ENCODE measurements at places on chromosomes 6 and 20.
A peak's percentile ranks its signal among the peaks of the same experiment; 100 is the strongest.

- DNase-seq: no peak
Measured at GRCh38 chr6:56214041-56214702, 33.2 kb downstream of the COL21A1 start.

- DNase-seq: peak; percentile 61
Measured at GRCh38 chr6:159941286-159942113, 27.4 kb upstream of the IGF2R start.

GRCh38 chr6:27002447-27002846 lies 245.1 kb upstream of the PRSS16 start:
- no peak for DNase-seq

GRCh38 chr6:68158256-68158655 lies 476.8 kb upstream of the ADGRB3 start:
- no peak for DNase-seq

GRCh38 chr6:2376429-2377355 lies 131.3 kb upstream of the GMDS start:
- DNase-seq: peak; percentile 63

DNA sequence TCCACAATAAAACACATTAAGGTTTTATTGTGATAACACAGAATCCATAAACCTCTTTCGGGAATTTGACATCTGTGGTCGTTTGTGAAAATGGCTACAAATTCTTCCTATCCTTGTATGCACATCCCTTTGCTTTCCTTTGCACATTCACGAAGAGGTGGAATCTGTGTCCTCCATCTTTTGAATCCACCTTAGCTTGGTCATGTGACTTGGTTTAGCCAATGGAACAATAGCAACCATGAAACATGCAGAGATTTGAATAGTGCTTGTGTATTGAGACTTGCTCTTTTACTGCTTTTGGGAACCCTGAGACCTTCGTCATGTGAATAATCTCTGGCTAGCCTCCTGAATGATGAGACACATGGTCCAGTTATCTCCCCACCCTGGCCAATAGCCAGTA lies 49.7 kb upstream of the NOP56 start:
- no peak for DNase-seq

GRCh38 chr6:119501798-119502483 lies 152.4 kb upstream of the MAN1A1 start:
- DNase-seq: no peak

DNA sequence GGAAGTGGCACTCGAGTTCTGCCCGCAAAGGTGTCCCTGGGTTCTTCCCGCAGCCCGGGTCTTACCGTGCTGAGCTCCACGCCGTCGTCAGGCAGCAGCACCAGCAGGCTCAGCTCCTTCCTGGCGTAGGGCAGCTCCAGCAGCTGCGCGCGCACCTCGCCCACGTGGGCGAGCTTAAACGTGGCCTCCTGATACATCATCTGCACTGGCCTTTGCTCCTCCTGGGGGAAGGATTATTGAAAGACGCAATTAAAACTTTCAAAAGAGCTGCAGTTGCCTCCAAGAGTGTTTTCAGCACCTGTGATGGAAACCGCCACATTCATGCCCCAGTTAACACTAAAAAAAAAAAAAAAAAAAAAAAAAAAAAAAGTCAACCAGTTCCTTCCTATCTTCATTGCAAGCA lies 11.3 kb downstream of the SERPINB9 start:
- DNase-seq: no peak

GRCh38 chr6:14734052-14734415 lies 511.8 kb upstream of the JARID2 start:
- no peak for DNase-seq

DNA sequence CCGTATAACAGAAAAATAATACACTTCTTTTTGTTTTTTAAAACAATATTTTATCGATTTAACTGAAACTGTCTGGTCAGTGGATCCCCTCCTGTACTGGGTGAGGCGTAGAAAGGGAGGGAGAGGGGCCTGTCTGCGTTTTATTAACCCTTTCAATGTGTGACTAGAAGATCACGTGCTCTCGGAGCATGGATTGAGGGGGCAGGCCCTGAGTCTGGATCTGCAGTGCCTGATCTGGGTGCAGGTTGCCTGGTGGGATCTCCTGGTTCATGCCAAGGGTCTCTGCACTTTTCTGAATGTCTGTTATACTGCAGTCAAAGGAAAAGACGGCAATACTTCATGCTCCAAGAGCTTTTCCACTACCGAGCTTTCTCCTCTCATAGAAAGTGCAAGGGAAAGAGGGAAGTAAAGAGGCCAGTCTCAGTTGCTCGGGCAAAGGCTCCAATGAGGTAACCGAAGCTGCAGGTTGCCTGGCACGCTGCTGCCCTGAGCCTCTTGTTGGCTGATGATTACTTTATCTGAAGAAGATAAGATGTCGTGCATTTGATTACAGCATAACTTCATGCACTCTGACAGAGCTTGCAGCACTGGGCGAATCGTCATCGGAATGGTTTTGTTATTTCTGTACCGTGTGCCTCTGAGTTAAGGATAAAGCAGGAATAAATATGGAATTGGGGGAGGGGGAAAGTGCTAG lies 167.5 kb upstream of the PMEPA1 start:
- no peak for DNase-seq

DNA sequence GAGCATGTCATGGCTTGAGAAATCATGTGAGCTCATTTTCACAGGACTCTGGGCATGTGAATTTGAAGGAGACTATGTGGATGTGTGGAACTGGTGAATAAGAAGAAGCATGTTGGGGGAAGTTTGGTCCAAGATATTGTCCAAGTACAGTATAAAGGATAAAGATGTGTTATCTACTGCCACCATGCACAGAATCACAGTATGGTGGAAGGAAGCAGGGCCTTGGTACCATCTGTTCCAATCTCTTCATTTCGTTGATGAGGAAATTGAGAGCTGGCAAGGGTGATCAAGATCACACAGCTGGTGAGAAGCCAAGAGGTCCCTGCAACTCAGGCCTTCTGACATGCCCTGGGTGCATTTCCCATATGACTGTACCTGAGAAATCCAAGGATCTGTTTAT lies 31.5 kb upstream of the RIPOR2 start:
- DNase-seq: no peak

DNA sequence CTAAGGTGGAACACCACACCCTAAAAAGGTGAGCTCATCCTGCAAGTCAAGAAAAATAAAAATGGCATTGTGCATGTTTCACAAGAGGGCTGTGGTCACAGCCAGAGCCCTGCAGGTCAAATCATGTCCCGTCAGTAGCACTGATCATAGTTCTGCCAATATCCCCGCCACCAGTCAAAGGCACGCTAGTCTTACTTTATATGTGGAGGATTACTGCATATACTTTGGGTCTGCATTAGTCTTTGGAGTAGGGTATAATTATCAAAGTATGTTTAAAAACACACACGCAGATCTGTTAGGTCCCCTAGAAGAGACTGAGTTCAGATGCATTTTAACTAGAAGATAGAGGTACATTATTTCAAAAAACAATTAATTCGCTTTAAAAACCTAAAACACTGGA lies 1.8 kb downstream of the PERP start:
- DNase-seq: no peak

- no peak for DNase-seq
Measured at GRCh38 chr20:23099791-23100719, 13.9 kb upstream of the CD93 start.

DNA sequence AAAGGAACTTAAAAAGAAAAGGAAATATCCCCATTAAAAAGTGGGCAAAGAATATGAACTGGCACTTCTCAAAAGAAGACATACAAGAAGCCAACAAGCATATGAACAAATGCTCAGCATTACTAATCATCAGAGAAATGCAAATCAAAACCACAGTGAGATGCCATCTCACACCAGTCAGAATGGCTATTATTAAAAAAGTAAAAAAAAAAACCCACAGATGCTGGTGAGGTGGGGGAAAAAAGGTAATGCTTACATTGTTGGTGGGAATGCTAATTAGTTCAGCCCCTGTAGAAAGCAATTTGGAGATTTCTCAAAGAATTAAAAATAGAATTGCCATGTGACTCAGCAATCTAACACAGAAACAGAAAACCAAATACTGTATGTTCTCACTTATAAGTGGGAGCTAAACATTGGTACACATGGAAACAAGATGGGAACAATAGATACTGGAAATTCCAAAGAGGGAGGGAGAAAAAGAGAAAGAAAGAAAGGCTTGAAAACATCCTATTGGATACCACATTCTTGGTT lies 437.1 kb downstream of the GRIK2 start:
- DNase-seq: peak; percentile 78

- DNase-seq: no peak
Measured at GRCh38 chr20:34334654-34335407, 28.2 kb upstream of the ITCH start.

DNA sequence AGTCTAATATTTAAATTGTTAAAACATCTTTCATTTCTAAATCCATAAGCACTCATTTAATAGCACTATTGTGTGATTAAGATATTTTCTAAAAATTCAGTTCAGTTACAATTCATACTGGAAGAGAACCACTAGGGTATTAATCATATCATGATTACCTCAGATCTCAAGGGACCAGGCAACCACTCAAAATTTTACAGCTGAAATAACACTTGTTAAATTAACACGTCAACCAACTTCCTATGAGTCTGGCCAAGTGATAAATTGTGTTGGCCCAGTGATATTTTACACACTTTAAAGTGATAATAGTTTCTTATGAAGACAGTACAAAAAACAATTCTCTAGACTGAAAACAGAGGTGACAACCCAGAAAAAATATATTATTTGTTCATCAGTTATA lies 869.0 kb upstream of the ADGRB3 start:
- peak; percentile 39 for DNase-seq

- no peak for DNase-seq
Measured at GRCh38 chr6:40510442-40510841, 76.7 kb downstream of the LRFN2 start.

DNA sequence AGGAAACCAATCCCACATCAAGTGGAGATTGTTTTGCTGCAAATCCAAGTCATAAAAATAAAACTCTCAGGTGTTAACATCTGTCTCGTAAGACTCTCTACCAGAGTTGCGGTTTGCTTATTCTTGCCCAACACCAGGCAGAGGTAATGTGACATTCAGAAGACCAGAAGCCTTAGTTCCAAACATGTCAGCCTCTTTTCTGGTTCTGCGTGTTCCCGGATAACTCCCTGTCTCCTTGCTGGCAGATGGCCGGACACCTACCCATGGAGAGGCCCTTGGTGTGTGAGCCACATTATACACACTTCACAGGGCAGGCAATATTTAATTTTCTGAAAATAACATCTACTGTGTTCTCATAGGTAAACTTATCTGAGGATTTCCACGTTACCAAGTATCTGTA lies 73.4 kb downstream of the GMPR start:
- DNase-seq: no peak

GRCh38 chr20:23926944-23927872 lies 47.7 kb upstream of the CST5 start:
- no peak for DNase-seq

- DNase-seq: no peak
Measured at GRCh38 chr6:136676075-136676474, 116.2 kb downstream of the MAP3K5 start.

GRCh38 chr6:71460933-71461332 lies 172.3 kb downstream of the OGFRL1 start:
- DNase-seq: peak; percentile 35

DNA sequence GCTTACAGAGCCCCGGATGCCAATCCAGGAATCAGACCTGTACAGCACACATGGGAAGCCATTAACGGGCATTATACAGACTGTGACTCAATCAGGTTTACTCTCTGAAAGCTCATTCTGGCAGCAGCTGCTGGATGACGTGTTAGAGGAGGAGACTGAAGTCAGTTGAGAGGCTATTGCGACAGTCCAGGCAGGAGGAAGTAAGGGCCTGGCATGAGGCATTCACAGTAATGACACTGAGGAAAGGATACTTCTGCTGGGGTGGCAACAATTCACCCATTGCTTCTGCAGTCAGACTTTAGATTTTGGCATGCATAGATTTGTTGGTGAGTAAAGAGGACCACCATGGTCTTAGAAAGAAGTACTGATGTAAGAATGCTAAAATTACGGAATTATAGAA lies 151.0 kb upstream of the HEY2 start:
- peak; percentile 56 for DNase-seq

DNA sequence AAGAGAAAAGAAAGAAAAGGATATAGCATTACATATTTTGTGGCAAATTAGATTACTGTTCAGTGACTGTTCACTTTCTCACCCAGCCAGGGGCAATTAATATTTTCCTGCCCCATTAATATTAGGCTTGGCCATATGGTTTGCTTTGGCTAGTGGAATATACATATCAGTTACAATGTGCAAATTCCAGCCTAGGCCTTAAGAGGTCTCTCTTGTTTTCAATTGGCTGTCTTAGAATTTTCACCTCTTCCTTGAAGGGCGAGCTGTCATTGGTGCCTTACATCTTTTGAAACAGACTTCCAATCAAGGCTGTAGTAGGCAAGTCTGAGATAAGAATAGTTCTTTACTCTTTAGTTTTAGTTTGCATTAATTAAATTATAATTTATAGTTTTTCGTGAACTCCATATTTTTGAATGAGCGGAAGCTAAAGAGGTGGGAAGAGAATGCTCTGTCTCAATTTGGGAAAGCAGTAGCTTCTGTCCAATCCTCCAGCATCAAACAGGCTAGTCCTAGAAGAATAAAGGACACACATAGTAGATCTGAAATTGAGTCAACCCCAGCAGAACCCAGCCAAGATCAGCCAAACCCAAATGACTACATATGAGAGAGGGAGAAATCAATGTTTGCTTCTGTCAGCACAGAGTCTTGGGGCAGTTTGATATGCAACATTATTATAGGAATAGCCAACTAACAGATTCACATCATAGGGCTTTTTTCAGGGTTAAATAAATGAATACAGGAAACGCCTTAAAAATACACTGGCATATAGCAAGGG lies 6.3 kb upstream of the CSNK2A1 start:
- DNase-seq: no peak

- no peak for DNase-seq
Measured at GRCh38 chr20:60516442-60516841, 558.2 kb downstream of the CDH26 start.

GRCh38 chr20:58107533-58107932 lies 120.9 kb downstream of the ANKRD60 start:
- DNase-seq: no peak

- no peak for DNase-seq
Measured at GRCh38 chr20:49377326-49377725, 99.5 kb upstream of the ZNFX1 start.
